AML-193 (cell line): ENCODE measurements at places on chromosomes 1 and 21.

DNA sequence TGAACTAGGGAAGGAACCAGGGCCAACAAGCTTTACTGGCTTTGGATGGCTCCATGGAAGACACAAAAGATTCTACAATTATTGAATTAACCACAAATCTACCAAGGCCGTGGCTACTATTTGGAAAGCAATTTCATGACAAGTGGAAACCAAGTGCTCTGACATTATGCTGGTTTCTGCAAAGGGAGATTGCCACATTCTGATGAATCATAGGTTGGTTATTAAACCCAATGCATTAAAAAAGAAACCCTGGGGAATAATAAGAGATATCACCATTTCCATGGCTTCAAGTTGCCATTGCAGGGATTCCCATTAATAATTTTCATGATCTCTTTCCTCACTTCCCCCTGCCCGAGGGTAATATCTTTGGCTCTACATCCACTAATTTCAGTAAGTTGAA is 359.2 kb upstream of the NCAM2 start:
- no peak for DNase-seq

GRCh38 chr1:145927063-145927886 is at the start of gene RBM8A:
Gene RBM8A (minus strand): TSS chr1:145927484. CDS start chr1:145927426, 58 bp downstream.
- peak; percentile 99 for DNase-seq

GRCh38 chr1:68147534-68148171 is 84.7 kb downstream of the WLS start:
- no peak for DNase-seq

- no peak for DNase-seq
These were observed 103.1 kb downstream of the GALNT2 start for GRCh38 chr1:230170153-230170547.

GRCh38 chr1:226185141-226186036 is 1.2 kb downstream of the ACBD3 start:
- DNase-seq: peak; percentile 5
